ENCODE measurements at places on chromosomes 1 and 21.

DNA sequence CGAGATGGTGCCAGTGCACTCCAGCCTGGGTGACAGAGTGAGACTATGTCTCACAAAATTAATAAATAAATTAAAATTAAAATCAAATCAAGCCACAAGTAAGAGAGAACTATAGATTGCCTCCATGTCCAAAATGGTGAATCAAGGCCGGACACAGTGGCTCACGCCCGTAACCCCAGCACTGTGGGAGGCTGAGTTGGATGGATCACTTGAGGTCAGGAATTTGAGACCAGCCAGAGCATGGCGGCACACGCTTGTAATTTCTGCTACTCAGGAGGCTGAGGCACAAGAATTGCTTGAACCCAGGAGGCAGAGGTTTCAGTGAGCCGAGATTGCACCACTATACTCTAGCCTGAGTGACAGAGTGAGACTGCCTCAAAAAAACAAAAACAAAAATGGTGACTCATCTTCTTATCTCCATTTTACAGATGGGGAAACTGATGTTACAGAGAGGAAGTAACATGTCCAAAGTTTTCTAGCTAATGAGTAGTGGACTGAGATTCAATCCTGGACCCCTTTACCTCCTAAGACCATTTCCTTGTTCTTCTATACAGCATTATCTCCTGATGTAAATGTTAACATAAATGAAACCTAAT, 99.0 kb upstream of the HNRNPU start:
- DNase-seq = no peak

- no peak for DNase-seq
Measured at GRCh38 chr1:94552071-94552586, 10.6 kb upstream of the F3 start.

- no peak for DNase-seq
Measured at GRCh38 chr1:4046836-4047461, 146.9 kb upstream of the C1orf174 start.

DNA sequence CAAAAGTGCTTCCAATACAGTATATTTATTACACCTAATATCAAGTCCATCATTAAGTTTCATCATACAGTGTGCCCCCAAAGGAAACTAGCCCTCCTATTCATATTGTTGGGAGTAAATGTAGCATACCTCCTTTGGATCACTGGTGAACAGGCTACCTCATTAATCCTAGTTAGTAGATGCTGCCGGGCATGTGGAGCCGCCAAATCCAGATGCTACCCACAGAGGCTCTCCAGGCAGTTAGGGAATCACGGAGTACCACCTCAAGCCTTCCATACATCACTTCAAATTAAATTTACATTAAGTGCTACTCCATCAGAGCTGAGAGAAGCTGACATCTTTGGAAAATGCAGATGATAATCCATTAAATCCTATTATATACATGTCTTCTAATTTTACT, 121.7 kb upstream of the FOXD3 start:
- no peak for DNase-seq
